ENCODE measurements at places on chromosomes 7 and 10.

- no peak for DNase-seq
Observed at GRCh38 chr7:96701258-96701657, 8.4 kb downstream of the SEM1 start.

GRCh38 chr7:143405173-143406001 is 3.3 kb downstream of the EPHA1 start:
- DNase-seq: no peak

GRCh38 chr7:118449797-118450567 is 225.5 kb downstream of the ANKRD7 start:
- DNase-seq: no peak

DNA sequence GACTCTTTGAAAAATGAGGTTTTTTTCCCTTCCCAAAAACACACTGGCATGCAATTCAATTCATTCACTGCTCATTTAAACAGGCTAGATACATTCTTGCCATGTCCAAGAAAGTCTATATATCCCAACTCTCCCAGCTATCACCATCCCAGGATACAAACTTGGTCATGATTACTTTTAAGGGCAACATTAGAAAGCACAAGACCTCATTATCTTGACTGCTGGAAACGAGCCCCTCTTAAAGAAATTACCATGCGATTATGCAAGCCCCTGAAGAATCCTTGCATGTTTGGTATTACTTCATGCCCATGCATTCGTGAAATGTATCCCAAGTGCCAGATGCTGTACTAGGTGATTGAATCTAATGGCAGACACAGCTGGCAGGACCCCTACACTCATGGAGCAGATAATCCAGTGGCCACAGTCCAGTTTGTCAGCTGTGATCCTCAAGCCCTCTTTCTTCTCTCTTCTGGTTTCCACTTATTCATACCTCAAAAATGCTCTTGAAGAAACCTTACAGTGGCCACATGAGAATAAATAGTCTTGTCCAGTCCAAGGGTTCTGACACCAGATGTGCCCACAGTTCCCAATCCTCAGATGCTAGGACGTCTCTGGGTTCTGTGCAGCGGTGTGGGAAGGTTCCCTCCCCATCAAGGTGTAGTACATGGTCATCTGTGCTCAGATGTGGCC is 103.7 kb upstream of the HABP2 start:
- no peak for DNase-seq

DNA sequence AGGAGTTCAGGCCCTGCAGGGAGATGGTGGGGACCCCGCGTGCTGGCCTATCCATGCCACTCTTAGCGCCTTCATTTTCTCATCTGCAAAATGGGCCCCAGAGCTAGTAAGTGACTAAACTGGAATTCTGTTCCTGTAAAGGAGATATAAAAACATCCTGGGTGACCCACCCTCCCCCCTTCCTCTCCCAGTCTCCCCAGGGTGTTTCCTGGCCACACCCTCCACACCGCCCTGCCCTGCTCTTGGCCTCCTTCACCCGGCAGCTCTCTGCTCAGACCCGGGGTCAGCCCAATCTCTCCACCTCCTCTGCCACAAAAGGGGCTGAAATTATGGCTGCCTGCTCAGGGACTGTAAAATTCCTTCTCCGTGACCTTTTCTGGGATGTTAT is 70.7 kb downstream of the C10orf105 start:
- DNase-seq: no peak

DNA sequence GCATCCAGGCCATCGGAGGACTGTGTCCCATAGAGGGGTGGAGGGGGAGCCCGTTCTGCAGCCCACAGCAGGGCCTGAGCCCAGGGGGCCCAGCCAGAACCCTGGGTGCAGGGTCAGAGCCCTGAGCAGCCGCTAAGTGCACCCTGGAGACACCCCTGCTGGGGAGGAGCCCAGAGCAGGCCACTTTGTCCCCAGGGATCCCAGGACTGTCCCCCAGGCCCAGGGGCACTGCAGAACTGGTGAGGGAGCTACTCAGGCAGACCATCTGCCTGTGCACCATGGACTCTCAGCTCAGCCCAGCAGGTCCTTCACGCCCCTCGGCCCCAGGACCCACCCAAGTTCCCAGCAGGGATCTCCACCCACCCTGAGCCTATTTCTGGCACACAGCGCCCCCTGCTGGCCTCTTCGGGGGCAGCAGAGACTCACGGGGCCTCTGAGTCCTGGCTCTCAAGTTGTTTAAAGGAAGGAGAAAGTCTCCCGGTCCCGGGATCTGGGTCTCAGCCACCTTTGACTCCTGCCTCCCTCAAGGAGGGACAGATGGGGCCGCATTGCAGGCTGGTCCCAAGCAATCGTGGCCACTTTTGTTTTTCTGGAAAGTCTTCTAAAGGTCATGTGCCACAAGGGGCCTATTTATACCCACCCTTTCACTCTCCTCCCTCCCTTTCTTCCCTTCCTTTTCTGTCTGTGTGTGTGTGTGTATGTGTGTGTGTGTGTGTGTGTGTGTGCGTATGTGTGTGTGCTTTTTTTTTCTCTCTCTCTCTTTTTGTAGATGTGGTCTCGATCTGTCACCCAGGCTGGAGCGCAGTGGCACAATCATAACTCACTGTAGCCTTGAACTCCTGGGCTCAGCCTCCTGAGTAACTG is 90.3 kb downstream of the MYL10 start:
- DNase-seq: peak; percentile 67

- no peak for DNase-seq
Observed at GRCh38 chr7:96781919-96782318, 72.3 kb upstream of the SEM1 start.

DNA sequence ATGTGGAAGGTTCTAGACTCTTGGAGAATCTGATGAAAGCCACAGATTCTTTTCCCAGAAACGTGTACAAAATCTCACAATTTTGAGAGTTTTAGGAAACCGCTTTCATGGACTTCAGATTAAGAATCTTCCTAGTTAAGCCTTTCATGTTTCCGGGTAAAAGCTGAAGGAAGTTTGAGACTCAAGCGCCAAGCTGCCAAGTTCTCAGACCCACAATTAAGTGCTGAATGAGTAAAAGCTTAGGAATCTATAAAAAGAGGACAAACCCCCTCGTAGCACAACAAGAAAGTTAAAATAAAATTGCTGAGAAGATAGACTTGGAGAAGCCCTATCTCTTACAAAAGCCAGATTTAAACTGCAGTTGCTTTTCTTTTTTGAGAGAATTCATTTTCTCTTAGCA is 99.6 kb downstream of the ST8SIA6 start:
- no peak for DNase-seq

DNA sequence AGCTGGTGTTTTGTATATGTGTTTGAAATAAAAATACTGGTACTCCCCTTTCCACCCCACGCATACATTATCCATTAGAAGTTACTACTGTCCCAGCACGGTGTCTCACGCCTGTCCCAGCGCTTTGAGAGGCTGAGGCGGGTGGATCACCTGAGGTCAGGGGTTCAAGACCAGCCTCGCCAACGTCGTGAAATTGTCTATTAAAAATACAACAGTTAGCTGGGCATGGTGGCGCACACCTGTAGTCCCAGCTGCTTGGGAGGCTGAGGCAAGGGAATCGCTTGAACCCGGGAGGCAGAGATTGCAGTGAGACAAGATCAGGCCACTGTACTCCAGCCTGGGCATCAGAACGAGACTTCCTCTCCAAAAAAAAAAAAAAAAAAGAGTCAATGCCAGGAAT is 2.7 kb downstream of the HBP1 start:
- no peak for DNase-seq

DNA sequence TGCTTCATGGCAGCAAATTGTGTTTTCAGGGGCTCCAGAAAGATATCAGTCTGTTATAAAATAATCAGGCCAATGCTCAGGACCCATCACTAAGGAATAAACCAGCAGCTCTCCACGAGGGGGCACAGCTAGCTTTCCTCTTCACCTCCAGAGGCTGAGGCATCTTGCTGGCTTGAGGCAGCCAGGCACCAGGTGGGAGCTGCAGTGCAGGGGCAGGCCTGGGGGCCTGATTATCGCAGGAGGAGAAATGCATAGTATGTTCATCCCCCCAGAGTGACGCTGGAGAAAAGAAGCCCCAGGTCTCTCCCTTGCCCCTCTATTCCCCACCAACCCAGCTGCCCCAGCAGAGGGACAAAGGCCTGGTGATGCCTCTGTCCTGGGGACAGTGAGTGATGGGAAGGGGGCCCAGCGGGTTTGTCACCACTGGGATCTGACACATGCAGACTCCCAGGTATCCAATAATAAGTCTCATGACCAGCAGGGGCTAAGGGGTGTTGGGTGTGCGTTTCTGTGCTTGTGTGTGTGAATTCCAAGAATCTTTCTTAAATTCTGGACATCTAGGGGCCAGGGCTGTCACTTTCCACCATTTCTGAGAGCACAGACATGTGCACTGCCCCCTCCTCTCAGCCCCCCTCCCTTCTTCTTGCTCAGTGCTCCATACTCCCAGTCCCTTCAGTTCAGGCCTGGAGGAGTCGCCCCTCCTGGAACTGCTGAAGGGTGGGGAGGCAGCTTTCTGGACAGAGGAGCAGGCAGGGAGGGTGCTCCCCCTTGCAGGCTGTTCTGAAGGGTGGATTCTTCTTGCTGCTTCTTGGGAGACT is 128.1 kb upstream of the FAM20C start:
- no peak for DNase-seq

DNA sequence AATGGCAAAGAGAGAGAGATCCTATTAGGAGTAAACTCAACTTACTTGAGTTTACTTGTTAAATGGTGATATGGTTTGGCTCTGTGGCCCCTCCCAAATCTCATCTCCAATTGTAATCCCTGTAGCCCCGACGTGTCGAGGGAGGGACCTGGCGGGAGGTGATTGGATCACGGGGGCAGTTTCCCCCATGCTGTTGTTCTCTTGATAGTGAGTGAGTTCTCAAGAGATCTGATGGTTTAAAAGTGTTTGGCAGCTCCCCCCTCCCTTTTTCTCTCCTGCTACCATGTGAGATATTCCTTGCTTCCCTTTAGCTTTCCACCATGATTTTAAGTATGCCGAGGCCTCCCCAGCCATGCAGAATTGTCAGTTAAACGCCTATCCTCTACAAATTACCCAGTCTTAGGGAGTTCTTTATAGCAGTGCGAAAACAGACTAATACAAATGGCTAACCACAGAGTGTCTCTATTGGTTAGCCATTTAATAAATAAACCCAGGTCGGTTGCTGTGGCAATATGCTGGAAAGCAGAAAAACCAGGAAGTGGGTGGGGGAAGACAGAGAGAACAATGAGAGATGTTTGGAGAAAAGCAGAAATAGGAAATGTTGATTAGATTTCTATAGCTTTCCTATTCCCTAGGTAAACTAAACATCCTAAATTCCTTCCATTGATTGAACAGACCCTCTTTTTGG is 3.0 kb upstream of the STMP1 start:
- no peak for DNase-seq

GRCh38 chr10:113808168-113808567 is 45.7 kb downstream of the DCLRE1A start:
- DNase-seq: no peak

- no peak for DNase-seq
Observed at GRCh38 chr10:79488336-79488735, 24.0 kb upstream of the EIF5AL1 start.

- no peak for DNase-seq
Observed at GRCh38 chr7:80641548-80641947, 3.1 kb downstream of the CD36 start.
